ENCODE measurements at places on chromosomes 7 and 10. TPM values are rescaled to one million over a fixed set of nuclear protein-coding genes. Genes with fewer than 3 reads are reported as not detected.

AGBL3 gene
- 1.3 TPM for total RNA-seq

UBE2D1 gene
- total RNA-seq = 12.1 TPM

IFRD1 gene
- total RNA-seq = 106 TPM

RAPGEF5 gene
- total RNA-seq = 1.5 TPM

EN2 gene
- total RNA-seq = not detected

CALML3 gene
- total RNA-seq = not detected

ZNF804B gene
- total RNA-seq = not detected

NRAP gene
- not detected for total RNA-seq

PHKG1 gene
- total RNA-seq = 1.3 TPM

SSC4D gene
- 0.33 TPM for total RNA-seq

HSPA12A gene
- total RNA-seq = 9.5 TPM

TRIM73 gene
- total RNA-seq = 0.51 TPM
